ENCODE measurements at places on chromosomes 3 and 15.

GRCh38 chr3:21979706-21980105 is 228.7 kb upstream of the ZNF385D start:
- DNase-seq, result peak; percentile 59

GRCh38 chr15:69559440-69560190 is 107.0 kb downstream of the RPLP1 start:
- no peak for DNase-seq

DNA sequence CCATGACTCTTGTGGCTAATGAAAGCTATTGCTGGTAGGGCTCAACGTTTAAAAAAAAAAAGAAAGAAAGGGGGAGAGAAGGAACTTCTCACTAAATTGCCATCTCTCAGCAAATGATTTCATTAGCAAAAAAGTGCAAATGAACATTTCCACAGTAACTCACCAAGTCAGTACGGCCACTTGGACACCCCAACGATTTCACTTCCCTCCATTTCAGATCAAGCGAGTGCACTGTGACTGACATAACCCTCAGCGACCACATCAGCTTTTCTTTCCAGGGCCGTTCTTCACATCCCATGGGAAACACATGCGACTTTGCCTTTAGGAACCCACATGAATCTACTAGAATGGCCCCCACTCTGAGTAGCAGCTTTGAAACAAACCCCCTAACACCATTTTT is 71.6 kb downstream of the OSBPL10 start:
- no peak for DNase-seq

DNA sequence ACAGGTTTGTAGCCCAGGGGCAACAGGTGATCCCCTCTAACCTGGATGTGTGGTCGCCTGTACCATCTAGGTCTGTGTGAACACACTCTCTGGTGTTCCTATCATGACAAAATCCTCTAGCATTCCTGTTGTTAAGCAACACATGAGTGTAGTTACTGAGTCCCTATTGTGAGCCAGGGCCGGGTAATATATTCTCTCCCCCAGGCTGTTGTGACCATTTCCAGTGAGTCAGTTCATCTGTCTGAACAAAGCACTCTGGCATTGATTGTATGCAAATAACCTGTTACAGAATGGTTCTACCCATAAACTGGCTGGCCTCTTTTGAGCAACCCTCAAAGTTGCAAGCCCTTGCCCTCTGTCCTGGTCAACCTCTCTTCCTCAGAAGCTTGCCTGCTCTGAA is 2.6 kb upstream of the FLNB start:
- DNase-seq, result peak; percentile 78

DNA sequence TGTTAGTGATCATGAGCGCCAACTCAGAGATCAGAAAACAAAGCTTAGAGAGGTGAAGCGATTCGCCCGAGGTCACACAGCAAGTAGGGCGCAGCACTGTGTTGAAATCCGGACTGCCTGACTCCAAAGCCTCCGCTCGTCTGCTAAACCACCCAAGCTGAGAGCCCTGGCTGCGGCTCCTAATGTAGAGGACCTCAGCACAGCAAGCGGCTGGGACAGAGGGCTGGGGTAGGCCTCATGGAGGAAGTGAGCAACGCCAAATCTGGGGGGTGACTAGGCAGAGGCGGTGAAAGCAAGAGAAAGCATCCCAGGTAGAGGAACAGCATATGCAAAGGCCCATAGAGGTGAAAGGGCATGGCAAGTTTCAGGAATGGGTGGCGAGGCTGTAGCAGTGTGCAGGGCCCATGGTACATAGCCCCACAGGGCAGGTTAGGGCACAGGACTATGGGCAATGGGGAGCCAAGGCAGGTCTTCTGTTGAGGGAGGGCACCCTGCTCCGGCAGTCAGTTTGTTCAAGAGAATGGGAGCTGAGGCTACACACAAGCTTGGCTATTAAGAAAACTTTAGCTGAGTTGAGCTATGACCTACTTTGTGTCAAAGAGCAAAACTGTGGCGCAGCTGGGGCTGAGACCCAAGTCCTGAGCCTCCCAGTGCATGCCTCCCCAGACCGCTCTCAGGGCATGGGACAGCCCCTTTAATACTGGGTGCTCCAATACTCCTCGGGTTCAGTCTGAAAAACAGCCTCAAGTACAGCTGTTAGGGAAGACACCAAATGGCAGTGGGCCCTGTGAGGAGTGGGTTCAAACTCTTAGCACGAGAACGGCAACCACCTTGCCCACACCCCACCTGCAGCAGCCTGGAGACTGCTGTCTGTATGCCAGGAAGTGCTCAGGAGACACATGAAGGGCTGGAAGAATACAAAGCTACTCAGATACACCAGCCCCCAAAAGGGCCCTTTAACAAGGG is 988 bp upstream of the CFAP92 start:
- no peak for DNase-seq

- DNase-seq, result no peak
These were observed 13.0 kb upstream of the SNRPA1 start for GRCh38 chr15:101307897-101308603.

DNA sequence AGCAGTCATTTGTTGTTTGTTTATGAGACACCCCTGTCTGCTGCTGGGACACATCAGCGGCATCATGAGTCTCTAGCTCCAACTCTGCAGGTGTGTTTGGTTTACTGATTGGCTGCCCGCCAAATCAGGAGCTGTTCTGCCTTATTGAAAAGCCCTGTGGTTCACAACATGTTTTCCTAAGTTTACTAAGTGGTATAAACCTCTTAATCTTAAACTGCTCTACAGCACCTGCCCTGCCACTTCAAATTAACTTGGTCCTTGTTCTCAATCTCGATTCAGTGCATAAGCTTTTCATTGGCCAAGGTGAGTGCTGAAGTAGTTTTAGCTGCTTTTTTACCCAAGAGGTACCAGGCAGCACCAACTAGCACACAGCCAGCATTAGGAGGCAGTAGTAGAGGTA is 77.8 kb upstream of the WDR72 start:
- no peak for DNase-seq

DNA sequence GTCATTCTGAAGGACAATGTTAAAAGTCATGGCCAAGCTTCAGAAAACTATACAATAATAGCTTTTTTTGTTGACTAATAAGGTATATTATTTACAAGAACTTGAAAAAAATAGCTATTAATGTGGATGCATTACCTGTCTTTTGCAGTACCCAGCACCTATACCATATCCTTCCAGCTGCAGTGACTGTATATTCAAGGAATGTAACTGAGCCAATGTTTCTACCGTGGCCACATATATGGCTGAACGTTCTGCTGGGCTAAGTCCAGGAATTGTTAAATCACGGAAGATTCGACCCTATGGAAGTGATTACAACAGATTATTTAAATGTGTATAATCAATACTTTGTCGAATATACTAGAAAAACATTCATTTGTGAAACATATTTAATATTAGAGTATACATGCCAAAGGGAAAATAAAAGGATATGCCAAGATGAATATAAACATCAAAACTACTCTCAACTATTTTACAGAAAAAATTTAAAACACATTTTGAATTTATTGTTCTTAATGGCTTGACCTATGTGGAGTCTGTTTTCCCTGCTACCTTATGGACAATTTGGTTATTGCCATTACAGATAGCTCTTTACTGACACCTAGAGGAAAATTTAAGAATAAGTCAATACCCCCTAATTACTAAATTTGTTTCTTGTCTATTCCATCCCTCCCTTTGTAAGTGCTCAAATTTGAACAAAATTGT is 17.6 kb downstream of the ACAD11 start:
- DNase-seq, result peak; percentile 60

DNA sequence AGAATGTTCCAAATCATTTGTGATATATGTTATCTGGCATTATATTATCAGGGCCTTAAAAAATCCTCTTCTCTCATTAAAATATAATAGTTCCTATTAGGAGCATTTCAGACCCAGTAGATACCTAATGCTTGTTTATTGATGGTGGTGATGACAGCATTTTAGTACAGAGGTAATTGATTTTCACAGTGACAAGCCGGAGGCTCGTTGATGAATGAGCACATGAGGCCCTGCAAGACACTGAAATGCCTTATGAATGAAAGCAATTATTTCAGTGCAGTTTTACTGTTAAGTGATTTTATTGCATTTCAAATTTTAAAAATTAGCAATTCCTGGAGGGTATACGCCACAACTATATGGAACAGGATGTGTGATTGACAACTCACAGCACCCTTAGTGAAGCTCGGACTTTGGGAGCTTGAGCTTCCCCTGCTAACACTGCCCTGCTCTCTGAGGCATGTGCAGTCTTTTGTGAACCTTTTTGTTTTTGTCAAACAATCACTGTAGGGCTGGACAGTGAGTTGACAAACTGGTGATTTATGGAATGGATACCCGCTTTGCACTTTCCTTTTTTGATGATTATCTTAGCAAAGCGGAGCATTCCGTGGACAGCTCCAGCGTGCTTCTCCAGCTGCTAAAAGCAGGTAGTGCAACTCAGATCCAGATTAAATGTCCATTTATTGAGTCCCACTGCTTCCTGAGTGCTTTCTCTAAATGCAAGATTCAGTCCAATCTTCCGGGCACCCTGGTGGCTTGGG is 187.0 kb upstream of the ATP10A start:
- no peak for DNase-seq

GRCh38 chr15:57609805-57610529 is 18.3 kb downstream of the MYZAP start:
- peak; percentile 79 for DNase-seq

GRCh38 chr3:46466273-46466672 is 1.6 kb upstream of the LTF start:
- no peak for DNase-seq

DNA sequence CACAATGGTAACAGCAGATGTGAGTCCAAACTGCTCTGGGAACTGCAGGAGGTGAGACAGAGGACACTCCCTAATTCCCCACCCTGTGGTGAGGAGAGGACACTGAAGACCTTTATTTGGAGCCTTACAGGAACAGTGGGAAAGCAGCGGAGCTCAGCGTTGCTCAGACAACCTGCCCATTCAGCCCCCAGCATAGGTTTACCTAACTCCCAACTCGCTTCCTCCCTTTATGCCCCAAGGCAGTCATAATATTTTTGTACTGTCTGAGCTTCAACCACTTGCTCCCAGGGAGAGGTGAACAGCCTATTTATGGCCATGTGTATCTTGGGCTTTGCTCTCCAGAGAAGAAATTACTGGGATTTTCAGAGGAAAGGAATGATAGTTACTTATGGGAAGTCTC is 34.1 kb downstream of the SHC4 start:
- no peak for DNase-seq

GRCh38 chr15:23694592-23694991 is 7.5 kb upstream of the NDN start:
- DNase-seq, result no peak

DNA sequence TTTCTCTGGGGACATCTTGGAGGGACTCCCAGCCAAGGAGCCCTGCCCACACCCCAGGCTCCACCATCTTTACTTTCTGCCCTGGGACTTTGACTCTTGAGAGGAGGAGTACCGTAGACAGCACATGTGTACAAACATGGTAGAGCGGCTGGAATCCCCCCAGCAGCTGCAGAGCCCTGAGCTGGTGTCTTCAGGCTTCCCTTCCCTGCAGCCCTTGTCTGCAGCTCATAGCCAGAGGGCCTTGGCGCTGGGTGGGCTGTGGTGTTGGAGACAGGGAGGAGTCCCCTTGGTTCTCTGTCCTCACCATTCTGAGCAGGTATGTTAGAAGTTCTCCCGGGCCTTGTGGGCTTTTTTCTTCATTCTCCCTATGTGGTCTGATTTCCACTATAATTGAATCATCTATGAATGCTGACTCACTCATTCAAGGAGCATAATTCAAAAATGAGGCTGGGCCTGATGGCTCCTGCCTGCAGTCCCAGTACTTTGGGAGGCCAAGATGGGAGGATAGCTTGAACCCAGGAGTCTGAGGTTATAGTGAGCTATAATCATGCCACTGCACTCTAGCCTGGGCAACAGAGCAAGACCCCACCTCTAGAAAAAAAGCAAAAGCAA is 97.8 kb upstream of the MEF2A start:
- no peak for DNase-seq

DNA sequence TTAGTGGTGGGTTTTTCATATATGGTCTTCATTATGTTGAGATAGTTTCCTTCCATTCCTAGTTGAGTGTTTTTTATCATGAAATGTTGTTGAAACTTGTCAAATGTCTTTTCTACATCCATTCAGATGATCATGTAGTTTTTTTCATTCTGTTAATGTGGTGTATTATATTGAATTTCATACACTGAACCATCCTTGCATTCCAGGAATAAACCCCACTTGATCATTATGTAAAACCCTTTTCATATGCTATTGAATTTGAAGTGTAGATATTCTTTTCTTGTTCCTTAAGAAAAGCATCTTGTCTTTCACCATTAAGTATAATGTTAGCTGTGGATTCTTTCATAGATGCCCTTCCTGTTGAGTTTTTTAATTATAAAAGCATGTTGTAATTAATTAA is 42.9 kb downstream of the PIAS1 start:
- no peak for DNase-seq

- peak; percentile 75 for DNase-seq
These were observed 91.2 kb downstream of the SENP2 start for GRCh38 chr3:185677146-185677829.

DNA sequence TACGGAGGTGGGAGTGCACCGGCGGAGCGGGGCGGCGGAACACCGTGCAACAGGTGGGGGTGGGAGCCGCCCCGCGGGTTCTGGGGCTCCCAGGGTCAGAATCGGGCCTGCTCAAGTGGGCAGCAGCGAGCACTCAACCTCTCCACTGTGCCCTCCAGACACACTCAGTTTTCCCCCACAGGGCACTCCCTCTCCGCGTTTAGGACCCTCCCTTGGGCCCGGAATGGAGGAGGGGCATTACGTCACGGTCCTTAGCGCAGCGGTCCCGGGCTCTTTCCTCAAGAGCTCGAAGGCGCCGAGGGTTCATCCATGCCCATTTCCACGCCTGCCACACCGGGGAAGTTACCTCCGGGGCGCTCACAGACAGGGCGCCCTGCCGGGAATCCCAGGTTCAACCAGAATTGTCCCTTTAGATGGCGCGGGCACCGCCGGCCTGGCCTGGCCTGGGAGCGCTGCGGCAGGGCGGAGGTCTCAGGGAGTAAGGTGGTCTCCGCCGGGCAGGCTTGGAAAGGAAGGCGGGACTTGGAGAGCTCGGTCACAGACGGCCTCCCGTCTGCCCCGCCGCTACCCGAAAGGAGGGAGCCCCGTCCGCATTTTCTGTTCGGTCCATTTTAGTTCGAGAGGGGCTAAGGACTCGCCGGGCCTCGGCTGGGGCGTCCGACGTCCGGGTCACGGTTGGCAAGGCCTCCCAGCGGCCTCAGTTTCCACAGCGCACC is 5.1 kb downstream of the RNU6-1 start:
- DNase-seq, result no peak

GRCh38 chr15:99104788-99105513 is at the start of gene SYNM:
SYNM (plus strand) TSS chr15:99105080; CDS start chr15:99105200, 120 bp downstream.
- peak; percentile 82 for DNase-seq

Data from EL (cell line).